ENCODE measurements at places on chromosomes 5 and 9.

GRCh38 chr9:91864380-91864779, 85.6 kb downstream of the ROR2 start:
- DNase-seq: no peak

DNA sequence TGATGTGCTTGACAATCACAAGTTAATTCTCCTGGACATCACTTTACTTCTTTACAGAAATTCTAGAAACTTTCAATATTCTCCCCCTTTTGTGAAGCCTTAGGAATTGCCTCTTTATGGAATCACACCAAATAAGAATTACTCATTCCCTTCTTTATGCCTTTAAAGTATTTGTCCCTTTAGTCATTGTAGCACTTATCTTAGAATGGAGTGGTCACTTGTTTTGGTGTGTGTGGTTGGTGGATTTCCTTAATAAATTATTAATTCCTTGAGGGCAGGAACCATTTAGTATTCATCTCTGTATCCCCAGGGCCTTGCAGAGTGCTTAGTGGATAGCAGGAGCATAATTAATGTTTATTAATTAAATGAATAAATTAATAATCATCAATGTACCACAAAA, 307.0 kb downstream of the ARRDC3 start:
- DNase-seq: no peak

DNA sequence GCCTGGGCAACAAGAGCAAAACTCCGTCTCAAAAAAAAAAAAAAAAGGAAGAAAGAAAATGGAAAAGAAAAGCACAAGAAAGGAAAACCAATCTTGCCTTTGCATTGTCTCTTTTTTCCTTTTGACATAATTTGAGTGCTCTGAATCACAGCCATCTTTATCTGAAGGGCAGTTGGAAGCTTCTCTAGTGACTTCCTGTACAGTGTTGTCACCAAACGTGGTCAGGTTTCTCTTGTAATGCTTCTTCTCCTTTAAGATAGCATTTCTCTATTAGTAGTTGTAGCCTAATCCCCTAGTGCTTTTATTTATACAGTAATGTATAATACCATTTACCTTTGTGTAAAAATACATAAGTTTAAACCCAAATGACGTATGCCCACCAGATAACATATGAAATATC, 18.1 kb downstream of the PRKACG start:
- DNase-seq: no peak

GRCh38 chr5:80141681-80142080, 106.5 kb downstream of the THBS4 start:
- no peak for DNase-seq

DNA sequence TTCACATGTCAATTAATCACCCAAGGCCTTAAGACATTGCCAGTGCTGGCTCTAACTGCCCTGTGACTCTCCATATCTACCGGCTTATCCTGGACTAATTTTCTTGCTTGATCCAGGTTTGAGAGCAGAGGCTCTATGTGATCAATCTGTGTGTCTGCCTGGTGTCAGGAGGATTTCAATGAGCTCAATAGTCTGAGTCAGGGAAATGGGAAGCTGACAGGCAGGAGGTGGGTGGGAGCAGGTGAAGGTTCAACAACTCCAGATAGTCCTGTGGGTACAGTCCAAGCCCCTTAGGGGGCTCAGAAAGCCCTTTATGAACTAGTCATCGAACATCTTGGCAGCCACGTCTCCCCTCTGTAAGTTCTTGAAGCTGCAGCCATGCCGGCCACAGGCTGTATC, 72.2 kb downstream of the SHB start:
- no peak for DNase-seq

DNA sequence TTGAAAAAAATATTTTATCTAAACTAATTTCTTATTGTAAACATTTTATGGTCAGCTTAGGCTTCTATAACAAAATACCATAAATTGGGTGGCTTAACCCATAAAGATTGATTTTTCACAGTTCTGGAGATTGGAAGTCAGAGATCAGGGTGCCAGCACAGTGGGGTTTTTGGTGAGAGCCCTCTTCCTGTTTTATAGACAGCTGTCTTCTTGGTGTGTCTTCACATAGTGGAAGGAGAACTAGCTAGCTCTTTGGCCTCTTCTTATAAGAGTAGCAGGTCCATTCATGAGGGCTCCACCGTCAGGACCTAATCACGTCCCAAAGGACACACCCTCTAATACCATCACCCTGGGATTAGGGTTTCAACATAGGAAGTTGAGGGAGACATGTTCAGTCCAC, 26.6 kb downstream of the OTULINL start:
- no peak for DNase-seq

GRCh38 chr5:39577529-39577928, 152.7 kb upstream of the DAB2 start:
- DNase-seq: no peak

- no peak for DNase-seq
These were observed 317.9 kb upstream of the IRX1 start for GRCh38 chr5:3277590-3278196.

DNA sequence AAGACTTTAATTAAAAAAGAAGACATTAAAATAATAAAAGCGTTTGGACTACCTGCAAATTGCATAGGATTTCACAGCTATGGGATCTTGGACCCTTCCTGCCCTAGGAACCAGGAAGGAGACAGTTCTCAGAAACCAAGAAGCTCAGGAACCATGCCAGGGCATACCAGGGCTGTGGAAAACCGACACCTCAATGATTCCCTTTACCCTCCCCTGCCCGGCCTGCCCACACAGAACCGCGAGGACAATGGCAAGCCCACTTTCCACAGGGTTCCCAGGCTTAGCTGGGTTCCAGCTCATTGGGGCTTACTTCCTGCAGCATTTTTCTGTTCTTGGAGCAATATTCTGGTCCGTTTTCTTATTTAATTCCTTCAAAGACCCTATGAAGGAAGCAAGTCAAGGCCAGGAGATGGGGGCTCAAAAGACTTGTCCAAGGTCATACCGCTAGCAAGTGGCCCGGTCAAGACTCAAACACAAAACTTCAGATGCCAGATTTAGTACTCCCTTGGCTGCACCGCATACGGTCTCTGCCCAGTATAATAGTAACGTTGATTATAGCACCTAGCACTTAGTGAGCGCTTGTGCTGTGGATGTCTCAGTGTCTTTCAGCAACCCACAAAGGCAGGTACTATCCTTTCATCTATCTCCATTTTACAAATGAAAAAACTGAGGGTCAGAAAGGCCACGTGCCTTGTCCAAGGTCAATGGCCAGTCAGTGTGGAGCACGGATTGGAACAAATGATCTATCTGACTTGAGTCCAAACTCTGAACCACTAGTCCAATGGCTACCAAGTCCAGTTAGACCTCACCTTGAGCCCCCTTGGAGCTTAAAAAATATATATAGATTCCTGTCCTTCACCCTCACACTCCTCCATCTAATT, 6.8 kb downstream of the FAT2 start:
- no peak for DNase-seq

GRCh38 chr5:52838326-52839015, 50.8 kb downstream of the ITGA1 start:
- no peak for DNase-seq

DNA sequence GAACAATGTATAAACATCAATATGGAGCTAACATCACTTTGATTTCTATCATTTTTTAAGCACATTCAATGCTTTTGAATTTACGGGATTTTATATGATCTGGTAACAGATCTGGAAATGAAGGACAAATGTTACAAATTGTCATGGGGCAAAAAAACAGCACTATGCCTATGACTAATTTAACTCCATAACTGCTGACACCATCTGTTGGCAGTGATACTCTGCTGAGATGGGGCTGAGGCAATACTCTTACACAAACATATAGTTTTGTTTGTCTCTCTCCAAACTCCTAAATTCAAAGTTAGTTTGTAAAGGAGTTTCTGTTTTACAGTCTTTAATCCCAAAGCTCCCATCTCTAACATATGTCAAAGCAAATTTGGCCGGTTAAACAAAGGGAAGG, 132.5 kb upstream of the FER start:
- DNase-seq: no peak

DNA sequence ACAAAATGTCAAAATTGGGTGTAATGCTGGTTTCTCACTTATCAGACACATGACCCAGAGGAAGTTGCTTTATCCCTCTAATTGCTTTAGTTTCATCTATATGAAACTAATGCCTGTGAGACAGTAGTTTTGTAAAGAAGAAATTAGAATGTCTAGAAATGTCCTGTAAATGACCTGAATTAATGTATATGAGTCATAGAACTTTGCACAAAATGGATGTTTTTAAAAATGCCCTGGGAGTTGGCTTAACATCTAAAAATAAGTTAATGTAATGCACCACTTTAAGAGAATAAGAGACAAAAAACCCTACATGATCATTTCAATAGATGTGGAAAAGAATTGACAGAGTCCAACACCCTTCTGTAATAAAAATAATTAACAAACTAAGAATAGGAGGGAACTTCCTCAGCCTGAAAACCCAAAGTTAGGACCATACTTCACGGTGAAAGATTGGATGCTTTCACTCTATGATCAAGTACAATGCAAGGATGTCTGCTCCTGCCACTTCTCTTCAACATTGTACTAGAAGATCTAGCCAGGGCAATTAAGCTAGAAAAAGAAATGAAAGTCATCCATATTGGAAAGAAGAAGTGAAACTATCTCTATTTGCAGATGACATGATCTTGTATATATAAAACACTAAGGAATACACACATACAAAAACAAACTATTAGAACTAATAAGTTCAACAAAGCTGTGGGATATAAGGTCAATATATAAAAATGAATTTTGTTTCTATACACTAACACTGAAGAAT, 117.9 kb downstream of the MELK start:
- DNase-seq: no peak

DNA sequence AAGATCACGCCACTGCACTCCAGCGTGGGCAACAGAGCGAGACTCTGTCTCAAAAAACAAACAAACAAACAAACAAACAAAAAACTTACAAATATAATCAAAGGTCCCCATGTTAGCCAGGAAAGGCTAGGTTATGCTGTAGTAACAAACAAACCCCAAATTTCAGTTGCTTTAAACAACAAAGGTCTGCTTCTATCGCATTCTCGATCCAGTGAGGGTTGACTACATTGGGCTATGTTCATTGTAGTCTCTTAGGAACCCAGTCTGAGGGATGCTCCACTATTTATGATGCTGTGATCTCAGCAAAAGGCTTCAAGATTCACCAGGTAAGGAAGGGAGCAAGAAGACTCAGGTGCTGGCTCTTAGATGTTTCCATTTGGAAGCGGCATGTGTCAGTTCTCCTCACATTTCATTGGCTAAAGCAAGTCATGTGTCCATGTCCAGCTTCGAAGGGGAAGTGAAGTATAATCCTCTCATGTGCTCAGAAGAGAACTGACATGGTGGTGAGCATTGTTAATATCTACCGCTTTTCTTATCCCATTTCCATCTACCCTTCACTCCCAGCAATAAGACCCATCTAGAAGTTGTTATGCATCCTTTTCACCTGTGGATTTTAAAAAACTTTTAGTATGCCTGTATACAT, 26.5 kb upstream of the NEK6 start:
- DNase-seq: no peak

- no peak for DNase-seq
These were observed 90.5 kb downstream of the NRG2 start for GRCh38 chr5:139952574-139952973.

DNA sequence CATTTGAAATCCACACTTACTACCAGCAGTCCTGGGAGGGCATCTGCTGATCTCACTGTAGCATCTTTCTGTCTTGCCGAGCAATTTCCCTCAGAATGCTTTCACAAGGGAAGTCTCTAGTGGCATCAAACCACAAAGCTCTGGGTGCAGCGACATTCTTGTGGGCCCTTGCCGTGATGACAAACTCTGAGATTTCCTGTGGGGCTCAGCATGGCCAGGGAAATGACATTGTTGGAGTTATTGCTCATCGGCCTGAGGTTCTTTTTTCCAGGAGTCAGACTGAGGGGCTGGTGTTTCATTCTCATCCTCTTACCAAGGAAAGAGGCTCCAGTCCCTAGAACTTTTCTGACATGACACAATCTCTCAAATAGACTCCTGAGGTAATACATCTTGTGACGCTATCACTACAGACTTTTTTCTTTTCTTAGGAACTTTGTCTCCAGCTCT, 51.4 kb downstream of the PFDN1 start:
- no peak for DNase-seq

GRCh38 chr5:137716337-137716736, 19.6 kb downstream of the KLHL3 start:
- no peak for DNase-seq

DNA sequence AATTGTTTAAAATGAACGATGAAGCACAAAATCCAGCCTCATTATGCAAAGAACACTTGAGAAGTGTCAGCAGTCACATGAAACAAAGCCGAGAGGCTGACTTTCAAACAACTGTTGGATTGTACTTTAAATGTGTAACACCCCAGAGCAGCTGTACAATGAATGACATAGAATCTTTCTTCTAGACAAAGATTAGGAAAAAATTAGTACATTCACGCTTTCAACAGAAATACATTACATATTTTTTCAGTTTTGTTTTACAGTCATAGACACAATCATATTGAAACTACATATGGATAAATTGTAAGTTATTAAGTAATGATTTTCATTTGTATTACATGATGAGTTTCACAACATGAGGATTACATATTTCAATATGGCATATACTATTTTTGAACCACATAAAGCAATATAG, 10.6 kb upstream of the AGXT2 start:
- no peak for DNase-seq

- DNase-seq: no peak
These were observed 31.6 kb downstream of the NNT start for GRCh38 chr5:43634621-43635020.

GRCh38 chr5:38768412-38769211, 77.2 kb upstream of the OSMR start:
- DNase-seq: no peak

GRCh38 chr5:174720612-174721529, 3.5 kb upstream of the MSX2 start:
- no peak for DNase-seq

GRCh38 chr5:173602423-173602822, 14.0 kb downstream of the BOD1 start:
- no peak for DNase-seq

Data from cortex of kidney (tissue), 1 donor.